ENCODE measurements at places on chromosomes 13 and 19.
A peak's percentile ranks its signal among the peaks of the same experiment; 100 is the strongest.

DNA sequence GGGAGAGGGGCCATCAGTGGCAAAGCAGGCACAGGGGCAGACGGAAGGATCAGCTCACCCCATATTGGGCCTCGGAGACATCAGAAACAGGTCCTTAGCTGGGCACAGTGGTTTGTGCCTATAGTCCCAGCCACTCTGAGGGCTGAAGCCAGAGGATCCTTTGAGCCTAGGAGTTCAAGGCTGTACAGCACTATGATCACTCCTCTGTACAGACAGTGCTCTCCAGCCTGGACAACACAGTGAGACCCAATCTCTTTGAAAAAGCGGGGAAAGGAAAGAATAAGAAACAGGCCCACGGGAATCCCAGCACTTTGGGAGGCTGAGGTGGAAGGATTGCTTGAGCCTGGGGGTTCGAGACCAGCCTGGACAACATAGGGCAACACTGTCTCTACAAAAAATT is 6.0 kb downstream of the SERTAD1 start:
- DNase-seq, result no peak

DNA sequence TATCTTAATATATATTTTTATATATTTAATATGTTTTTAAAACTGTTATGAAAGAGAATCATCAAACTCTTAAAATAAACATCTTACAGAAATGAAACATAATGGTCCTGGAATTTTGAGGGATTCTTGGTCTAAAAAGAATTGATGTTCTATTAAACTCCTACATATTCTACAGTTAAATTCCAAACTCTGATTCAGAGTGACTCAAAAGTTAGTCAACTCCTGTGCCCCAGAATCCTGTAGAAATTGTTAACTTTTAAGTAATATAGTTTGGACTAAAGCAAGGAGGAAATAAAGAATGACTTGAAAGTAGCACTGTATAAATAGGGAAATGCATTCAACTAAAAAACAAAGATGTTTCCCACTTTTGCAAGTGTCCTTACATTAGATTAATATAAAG is 47.7 kb downstream of the FNDC3A start:
- no peak for DNase-seq

- DNase-seq, result no peak
These were observed 223.6 kb downstream of the RGCC start for GRCh38 chr13:41680900-41681299.

DNA sequence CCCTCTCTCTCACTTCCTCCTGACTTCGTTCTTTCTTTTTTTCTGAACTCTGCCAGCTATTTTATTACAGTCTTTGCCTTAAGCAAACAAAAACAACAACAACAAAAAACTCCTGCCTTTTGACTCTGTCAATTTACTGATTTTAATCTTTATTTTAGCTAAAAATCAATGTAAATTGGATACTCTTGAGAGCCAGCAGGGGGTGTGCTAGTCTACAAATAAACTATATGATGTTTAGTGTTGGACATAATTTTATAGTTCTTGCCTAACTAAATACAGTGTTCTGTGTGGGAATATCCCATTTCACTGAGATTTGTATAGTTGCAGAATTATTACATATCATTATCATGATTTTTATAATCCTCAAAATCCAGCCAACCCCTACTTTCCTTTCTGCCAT is 1199.9 kb upstream of the SPRY2 start:
- no peak for DNase-seq

- no peak for DNase-seq
These were observed 21.8 kb downstream of the ALOX5AP start for GRCh38 chr13:30757026-30757742.

GRCh38 chr19:55694656-55695491 is 19.8 kb downstream of the EPN1 start:
- DNase-seq, result peak; percentile 54

GRCh38 chr13:50678464-50679162 is 164.9 kb downstream of the DLEU7 start:
- DNase-seq, result no peak

DNA sequence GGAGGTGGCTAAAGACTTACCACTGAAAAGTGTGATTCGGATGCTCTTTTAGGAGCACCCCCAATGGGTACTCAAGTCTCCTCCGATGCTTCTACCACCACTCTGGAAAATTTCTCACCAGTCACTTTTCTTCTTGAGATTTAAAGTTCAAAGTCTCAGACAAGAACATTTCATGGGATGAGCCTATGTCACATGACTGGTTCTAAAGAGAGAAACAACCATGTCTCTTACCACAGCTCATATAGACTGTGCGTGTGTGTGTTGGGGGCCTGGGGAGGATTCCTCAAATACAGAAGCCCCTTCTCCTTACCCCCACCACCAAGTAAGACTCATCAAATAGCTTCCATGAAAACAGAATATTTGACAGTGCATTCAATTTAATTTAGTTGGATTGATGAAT is 181.7 kb upstream of the MIR17HG start:
- DNase-seq, result no peak

GRCh38 chr19:38287604-38288003 is 16.4 kb upstream of the C19orf33 start:
- no peak for DNase-seq

- DNase-seq, result peak; percentile 78
These were observed 1608.2 kb downstream of the SLITRK5 start for GRCh38 chr13:89279374-89279773.

DNA sequence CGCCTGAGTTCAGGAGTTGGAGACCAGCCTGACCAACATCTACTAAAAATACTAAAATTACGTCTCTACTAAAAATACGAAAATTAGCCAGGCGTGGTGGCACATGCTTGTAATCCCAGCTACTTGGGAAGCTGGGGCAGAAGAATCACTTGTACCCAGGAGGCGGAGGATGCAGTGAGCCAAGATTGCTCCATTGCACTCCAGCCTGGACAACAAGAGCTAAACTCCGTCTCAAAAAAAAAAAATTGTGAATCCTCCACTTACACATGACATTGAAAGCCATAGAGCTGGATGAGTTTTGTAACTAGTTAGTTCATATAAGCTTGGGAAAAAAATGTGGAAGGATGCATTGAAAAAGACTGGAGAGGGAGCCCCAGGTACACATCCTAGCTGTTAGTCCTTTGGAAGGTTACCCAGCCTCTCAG is 452 bp upstream of the PSMD8 start:
- DNase-seq, result no peak

GRCh38 chr19:2266183-2266993 is 10.2 kb upstream of the JSRP1 start:
- peak; percentile 94 for DNase-seq

DNA sequence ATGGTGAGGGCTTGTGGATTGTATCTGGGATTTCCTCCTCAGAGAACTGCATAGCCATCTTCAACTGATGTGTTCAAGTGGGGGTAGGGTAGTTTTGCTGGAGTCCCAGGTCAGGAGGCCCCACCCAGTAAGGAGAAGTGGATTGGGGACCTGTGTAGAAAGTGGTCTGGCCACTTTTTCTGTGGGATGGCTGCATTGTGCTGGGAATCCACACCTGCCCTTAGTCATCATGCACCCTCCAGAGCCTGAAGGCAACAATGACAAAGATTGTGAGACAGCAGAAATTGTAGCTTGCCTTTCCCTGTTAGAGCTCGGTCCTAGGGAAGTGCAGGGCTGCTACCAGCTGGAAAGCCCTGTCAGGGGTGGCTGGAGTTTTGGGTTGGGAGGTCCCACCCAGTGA is 255.4 kb downstream of the NDFIP2 start:
- no peak for DNase-seq

DNA sequence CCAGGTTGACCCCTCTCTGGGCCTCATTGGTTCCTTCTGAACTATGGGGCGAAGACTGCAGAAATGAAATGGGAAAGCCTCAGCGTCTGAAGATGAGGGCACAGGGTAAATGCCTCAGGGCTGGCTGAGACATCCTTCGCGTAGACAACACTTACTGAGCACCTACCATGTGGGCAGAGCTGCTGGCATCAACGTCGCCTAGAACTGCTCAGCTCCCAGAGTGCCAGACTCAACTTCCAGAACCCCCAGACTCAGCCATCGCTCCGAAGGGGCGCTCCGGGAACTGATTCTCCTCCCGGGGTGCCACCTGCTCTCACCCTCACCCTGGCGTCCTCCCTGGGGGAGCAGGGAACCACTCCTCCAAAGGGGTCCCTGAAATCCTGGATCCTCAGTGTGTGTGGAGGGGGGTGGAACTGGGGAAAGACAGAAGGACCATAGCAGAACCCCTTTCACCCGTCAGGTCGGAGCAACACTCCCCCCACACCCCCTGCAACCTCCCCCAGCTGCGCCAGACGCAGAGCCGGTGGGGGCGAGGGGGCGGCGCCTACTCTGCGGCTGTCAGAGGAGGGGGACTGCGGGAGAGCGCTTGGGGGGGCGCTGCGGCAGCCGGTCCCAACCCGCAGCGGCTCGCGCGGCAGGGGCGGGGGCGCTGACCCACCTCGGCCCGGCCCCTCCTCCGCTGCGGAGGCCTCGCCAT is 8.2 kb upstream of the NFIC start:
- peak; percentile 81 for DNase-seq

GRCh38 chr13:93771227-93771626 is 544.6 kb downstream of the GPC6 start:
- DNase-seq, result no peak

DNA sequence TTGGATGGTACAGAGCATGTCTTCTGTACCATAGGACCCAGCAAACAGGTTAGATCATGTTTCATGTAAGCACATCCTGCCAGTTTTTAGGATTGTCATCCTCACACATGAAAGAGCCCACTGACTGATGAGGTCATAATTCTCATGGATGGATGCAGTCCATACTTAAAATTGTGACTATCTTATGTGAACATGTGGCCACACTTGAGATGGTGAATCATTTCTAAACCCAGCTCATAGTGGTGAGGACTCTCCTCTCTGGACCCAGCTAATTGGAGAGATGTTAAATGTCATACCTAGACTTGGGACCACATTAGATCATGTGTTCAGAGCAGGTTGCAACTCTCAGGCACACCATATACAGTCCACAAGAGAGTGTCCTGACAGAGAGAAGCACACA is 24.8 kb upstream of the ZNF254 start:
- DNase-seq, result no peak

DNA sequence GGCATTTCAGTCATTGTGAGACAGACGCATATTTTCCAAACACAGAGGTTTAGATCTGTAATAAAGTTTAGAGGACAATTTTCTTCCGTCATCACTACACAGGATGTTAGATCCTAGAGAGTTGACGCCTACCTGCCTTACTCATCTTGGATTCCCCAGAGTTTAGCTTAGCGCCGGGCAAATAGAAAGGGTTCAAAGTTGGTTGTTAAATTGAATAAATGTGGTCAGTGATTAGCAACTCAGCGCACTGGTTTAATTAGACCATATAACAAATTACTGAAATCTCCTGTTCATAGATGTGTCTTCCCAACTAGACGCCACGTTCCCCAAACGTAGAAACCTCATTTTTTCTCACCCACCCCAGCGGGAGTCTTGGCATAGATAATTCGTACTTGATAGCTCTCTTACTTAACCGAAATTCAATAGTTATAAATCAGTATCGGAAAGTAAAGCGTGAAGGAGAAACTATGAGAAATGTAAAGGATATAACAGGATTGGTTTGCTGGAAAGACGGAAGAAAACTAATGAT is 726 bp upstream of the UFM1 start:
- DNase-seq, result no peak

DNA sequence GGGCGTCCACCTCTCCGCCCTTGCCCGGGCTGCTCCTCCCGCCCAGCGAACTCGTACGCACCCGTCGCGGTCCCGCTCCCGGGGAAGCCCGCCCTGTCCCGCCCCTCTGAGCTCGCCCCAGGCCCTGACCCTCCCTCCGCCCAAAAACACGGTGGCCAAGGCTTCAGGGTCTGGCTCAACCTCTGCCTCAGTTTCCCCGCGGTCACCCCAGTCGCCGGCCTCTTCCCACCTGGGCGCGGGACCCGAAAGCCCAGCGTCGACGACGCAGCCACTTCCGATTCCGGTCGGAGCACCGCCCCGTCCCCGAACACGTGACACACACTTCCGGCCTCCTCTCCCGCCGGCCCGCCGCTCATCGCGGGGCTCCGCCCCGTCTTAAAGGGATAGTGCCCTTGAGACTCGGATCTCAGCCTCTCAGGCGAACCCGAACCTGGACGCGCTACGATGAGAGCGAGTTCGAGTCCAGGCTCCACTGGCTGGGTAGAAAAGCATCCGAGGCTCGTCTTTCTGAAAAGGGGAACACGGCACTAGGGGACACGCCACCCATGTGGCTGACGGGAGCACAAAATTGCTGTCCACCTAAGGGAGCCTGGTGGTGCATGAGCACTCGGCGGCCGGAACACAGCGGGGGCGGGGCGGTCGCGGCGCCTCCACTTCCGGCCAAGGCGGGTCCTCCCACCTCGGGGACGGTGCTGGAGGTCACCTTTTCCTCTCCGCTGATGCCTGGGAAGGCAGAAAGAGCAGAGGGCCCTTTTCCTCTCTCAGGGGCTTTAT is at the start of gene C19orf25:
Gene C19orf25, minus strand, starts transcription at position 282 of the 774 bp plus-strand sequence. CDS start 312 bp downstream, outside the sequence.
- DNase-seq, result peak; percentile 97

DNA sequence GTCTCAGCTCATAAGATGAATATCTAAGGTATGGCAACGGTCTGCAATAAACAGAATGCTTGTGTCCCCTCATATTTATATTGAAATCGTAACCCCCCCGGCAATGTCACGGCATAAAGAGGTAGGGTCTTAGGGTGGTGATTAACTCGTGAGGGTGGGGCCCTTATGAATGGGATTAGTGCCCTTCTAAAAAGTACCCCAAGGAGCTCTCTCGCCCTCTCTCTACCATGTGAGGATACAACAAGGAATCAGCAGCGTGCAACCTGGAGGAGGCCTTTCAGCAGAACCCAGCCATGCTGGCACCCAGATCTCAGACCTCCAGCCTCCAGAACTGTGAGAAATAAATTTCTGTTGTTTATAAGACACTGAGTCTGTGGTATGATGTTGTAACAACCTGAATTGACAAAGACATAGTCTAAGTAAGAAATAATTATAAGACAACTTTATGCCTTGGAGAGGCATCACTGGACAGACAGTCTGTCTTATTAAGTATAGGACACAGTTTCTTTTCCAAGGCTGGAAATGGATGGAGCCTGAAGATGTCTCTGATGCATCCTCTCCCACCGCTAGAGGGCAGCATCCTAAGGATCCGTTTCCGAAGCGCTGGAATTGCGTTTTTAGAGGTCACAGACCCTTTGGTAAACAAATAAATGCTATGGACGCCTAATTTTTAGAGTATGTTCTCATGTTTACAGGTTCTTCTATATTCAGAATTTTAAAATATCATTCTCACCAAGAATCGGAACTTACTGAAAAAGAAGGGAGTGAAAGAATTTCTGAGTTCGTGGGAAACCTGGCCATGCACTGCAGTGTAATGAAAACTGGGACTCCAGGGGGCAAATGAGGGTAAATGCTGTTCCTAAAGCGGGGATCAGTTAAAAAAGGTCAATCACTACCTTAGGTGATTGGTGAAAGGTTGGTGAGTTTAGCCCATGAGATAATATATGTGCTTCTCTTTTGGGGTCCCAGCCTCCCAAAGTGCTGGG is 13.3 kb upstream of the LEUTX start:
- no peak for DNase-seq

- DNase-seq, result no peak
These were observed 28.7 kb downstream of the DHX34 start for GRCh38 chr19:47377801-47378200.

DNA sequence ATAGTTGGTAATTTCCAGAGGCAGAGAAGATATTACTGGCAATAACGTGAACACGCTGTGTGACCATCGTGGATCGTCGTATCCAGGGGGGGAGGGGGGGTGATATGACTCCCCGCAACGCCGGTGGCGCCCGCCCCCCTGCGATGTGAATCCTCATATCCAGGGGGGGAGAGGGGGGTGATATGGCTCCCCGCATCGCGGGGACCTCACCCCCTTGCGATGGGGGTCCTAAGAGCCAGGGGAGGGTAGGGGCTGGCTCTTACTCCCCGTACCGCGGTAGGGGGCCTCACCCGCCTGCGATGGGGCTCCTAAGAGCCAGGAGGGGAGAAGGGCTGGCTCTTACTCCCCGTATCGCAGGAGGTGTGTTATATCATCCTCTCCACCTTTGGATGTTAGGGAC is 31.3 kb upstream of the RGCC start:
- DNase-seq, result no peak

GRCh38 chr13:46146898-46147297 is 35.1 kb downstream of the LCP1 start:
- DNase-seq, result no peak

Data from sigmoid colon (tissue), 7 donors.